ENCODE measurements at places on chromosomes 1 and 21. TPM values are rescaled to one million over a fixed set of nuclear protein-coding genes. Genes with fewer than 3 reads are reported as not detected.

The KRTAP13-2 gene
- not detected for total RNA-seq

The RGS5 gene
- 3.2 TPM for total RNA-seq

The UBIAD1 gene
- 7.2 TPM for total RNA-seq

The KPRP gene
- not detected for total RNA-seq

The ERICH3 gene
- total RNA-seq: not detected

The C1QC gene
- not detected for total RNA-seq

Data from tracheal epithelial cell (primary cell).